NCI-H1930 (cell line): ENCODE measurements at places on chromosomes 7 and 10.

DNA sequence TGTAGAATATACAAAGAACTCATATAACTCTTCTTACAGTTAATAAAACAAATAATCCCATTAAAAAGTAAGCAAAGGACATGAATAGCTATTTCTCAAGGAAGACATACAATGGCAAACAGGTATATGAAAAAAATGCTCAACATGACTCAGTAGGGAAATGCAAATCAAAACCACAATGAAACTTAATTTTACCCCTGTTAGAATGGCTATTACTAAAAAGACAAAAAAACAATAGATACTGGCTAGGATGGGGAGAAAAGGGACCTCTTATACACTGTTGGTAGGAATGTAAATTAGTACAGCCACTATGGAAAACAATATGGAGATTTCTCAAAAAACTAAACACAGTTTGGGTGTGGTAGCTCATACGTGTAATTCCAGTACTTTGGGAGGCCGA lies 37.8 kb downstream of the HERPUD2 start:
- no peak for DNase-seq

GRCh38 chr7:40709062-40709964 lies 574.5 kb downstream of the SUGCT start:
- DNase-seq, result no peak

DNA sequence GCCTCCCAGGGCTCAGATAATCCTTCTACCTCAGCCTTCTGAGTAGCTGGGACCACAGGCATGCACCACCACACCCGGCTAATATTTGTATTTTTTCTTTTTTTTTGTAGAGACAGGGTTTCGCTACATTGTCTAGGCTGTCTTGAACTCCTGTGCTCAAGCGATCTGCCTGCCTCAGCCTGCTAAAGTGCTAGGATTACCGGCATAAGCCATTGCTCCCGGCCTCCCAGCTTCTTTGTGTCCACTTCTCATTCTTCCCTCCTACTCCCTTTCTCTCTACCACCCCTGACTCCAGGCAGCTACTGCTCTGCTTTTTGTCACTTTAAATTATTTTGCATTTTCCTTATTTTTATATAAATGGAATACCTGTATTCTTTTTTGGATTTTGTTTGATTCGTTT lies 83.4 kb downstream of the PALS2 start:
- DNase-seq, result no peak

GRCh38 chr7:121298831-121299239 lies 30.0 kb upstream of the WNT16 start:
- DNase-seq, result no peak

GRCh38 chr7:87369216-87369615 lies 23.8 kb downstream of the CROT start:
- no peak for DNase-seq

- DNase-seq, result no peak
Observed at GRCh38 chr7:28977881-28978280, 19.8 kb upstream of the TRIL start.

- DNase-seq, result no peak
Observed at GRCh38 chr10:86756511-86757112, at the start of gene BMPR1A. Gene BMPR1A, plus strand, starts transcription at chr10:86756619. Its CDS starts 119,400 bp downstream, at chr10:86876019.

GRCh38 chr7:137772316-137772715 lies 74.5 kb downstream of the DGKI start:
- DNase-seq, result no peak

DNA sequence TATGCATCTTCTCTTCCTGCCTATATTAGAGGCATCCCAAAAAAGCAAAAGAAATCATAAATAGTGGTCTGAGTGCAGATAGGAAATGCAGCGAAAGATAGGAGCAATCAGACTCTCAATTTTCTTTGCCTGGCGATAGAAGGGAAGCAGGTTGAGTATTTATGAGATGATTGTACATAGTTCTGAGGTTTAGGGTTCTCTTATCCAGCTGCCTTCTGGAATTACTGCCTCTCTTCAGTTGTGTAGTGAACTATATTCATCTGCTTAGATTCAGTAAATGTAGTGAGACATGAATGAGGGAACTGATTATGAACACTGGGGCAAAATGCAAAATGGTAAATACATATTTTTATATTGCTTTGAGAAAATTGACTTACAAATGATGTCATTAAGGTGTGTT lies 93.0 kb upstream of the CYP26C1 start:
- no peak for DNase-seq

- DNase-seq, result no peak
Observed at GRCh38 chr7:34165927-34166550, 260.7 kb downstream of the BMPER start.

GRCh38 chr7:93884541-93884940 lies 6.0 kb downstream of the TFPI2 start:
- no peak for DNase-seq

- DNase-seq, result no peak
Observed at GRCh38 chr7:135971366-135971725, 5.8 kb downstream of the MTPN start.

DNA sequence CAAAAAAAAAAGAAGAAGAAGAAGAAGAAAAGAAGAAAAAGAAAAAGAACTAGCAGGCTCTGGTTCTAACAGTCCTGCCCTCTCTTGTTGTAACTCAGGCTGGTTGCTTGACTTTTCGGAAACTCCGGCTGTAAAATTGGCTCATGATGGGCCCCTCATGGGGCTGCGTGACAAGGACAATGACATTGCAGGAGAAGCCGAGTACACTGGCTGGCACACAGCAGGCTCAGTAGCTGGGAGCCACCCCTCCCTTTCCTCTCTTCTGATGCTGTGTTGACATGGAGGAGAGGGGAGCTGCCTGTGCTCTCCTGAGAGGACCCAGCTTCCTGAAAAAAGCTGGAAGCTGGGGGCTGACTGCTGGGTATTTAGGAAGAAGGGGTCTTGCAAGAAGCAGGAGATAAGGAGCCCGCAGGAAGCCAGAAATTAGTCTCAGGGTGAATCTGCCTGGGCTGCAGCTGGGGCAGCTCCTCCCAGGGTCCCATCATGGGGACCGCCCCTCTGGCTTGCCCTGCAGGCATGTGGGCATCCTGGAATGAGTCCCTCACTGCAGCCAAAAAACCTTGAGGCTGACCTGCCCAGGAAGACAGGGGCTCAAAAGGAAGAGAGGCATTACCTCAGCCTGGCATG lies 14.6 kb upstream of the GPR26 start:
- DNase-seq, result no peak

DNA sequence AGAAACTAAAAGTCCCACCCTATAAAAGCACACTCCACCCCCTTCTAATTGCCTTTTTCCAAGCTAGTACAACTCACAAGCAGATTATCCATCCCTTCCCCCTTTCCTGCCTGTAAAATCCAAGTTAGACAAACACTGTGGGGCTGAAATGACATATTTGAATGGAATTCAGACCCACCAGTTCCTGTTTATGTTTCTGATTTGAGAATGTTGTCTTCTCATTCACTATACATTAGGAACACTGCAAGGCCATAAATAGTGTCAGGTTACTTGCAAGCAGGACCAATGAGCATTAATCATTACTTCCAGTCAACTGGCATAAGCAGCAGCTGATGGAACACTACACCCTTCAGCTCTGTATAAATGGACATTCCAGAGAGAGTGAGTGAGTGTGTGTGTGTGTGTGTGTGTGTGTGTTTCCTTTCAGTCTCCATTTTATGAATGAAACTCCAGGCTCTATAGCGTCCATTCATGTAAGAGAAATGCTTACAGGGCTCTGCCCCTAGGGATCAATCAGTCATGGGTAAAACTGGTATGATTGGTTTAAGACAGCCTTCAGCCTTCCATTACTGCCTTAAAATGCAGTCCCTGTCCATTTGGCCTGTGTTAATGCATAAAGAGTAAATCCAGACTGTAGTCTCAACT lies 69.3 kb downstream of the ETV1 start:
- DNase-seq, result peak; percentile 77

- DNase-seq, result no peak
Observed at GRCh38 chr7:17971411-17971810, 31.1 kb upstream of the SNX13 start.

DNA sequence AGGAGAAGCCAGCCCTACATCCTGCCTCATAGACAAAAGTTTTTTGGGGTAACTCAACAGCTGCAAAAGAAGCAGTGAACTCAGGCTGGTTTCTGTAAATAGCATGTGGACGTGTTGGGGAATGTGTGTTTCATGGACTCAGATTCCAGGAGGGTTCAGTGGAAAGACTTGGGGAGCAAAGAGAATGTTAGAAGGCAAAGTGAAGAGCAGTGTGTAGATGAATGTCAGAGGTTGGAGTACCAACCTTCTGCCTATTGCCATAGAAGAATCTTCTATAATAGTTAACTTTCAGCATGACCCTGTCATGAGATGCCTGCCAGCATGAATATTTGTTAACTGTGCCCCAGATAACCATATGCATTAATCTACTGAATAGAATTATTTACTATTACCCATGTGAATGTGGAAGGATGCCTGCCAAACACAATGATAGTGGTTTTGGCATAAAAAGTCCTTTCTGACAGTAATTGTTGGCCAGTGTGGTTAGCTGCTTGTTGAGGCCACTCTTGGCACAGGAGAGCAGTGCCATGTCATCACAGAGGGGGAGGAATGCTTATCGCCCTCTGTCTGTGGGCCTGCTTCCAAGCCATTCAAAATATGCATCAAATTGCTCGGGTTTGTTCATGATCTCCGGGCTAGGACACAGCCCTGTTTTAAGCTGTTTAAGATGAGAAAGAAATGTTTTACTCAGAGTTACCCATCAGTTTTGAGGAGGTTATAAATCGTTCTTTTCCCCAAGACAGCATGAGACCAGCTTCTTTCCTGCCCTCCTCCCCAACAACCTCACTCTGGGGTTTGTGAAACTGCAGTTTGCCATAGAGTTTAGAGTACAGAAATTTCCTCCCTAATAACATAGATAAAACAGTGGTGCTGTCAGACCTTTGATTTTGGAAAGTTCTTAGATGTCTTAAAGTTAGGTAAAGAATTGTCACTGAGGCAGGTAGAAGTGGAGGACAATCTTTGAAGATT lies 165.3 kb downstream of the WNT2 start:
- DNase-seq, result no peak

DNA sequence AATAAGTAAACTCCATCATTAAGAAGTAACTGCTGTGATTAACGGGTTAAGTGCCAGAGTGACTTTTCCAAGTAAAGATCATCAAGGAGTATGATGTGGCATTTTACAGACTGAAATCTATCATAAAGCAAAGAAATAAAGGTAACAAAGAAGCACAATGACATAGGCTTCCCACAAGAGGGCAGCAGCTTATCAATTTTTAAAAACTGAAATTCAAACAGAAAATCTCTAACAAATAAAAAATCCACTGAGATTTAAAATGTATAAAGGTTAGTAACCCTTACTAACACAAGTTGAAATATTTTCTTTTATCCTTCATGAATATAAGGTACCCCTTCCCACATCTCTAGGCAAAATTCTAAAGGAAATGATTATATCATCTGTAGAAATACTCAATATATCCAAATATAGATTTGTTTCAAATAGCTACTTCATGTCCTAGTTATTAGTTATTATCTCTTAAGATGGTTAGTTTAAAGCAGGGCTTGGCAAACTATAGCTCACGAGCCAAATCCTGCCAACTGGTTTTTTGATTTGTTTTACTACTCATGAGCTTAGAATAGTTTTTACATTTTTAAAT lies 29.2 kb downstream of the FAM3C start:
- no peak for DNase-seq

- no peak for DNase-seq
Observed at GRCh38 chr7:147804032-147804431, 786.5 kb upstream of the C7orf33 start.

DNA sequence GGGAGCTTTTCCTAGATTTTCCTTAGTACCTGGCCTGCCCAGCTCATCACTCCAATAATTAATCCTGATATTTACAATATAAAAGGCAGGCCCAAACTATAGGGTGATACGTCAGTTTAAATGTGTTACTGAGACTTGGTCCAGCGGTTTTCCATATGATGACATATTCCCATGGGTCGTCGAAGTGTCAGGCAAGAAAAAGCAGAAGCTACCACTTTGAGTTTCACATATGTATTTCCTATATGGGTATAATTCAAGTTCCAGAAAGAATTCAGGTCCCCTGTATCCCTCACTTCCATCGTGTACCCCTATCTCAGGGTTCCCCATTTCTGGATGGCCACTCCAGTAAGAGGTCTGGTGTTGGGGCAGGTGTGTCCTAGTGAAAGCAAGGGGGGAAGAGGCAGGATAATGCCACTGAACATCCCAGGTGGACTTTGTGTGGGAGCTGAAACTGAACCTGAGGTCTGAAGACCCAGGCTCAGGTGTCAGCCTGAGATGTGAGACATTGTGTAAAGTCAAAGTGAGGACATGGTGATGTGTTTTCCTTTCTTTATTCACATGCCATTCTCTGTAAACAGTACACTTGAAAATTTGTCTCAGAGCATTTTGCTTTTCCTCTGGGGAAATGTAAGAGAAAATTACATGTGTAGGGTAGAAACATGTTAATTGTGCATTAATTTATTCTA lies 167.8 kb downstream of the PLXDC2 start:
- DNase-seq, result no peak

- DNase-seq, result no peak
Observed at GRCh38 chr7:45589061-45589460, 14.9 kb downstream of the ADCY1 start.

DNA sequence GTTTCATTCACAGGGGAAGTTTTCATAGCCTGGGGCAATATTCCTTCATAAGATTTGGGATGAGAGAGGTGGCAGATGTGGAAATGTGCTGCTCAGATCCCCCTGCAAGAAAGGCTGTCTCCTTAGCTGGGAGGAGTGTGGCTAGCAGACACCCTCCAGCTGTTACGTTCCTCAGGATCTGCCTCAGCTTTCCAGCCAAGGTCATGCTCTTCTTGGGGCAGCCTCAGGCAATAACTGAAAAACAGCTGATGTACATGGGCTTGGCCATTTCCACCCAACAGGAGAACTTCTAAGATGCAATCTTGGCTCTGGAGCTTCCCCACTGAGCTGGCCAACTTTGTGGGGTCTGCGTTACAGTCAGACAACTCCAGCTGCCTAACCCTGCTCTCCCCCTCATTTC lies 51.3 kb upstream of the SEPTIN7 start:
- DNase-seq, result no peak

DNA sequence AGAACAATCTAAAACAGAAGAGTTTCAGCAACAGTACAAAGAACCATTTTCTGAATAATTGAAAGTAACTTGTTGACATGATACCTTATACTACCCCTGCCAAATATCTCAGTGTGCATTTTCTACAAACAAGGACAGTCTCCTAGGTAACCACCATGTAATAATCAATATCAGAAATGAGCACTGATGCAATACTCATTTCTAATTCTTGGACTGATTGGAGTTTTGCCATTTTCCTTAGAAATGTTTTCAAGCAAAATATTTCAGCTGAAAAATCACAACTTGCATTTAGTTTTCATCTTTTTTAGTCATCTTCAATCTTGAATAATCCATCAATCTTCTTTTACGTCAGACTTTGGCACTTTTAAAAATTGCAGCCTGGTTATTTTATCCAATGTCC lies 420.2 kb downstream of the CDC14C start:
- DNase-seq, result no peak

- DNase-seq, result no peak
Observed at GRCh38 chr7:25988640-25989039, 163.4 kb upstream of the NFE2L3 start.

GRCh38 chr7:106731646-106732444 lies 70.9 kb upstream of the CCDC71L start:
- DNase-seq, result no peak

DNA sequence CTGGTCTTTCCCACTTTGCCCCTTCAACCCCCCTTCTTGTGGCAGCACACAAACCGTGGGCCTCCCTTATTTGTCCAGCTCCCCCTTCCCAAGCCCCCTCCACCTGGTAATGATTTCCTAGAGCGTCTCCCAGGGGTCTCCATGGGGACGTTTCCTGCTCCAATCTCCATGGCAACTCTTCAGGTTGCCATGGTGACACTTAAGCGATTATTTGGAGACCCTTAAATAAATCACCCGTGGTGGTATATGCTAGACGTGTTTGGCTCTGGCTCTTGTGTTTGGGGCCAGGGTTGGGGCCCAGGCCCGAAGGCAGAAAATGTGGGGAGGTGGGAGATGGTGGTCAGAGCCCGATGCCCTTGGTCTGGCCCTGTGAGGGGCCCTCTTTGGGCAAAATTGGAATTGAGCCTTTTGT lies 41.1 kb upstream of the DLG5 start:
- DNase-seq, result no peak
